ENCODE measurements at places on chromosomes 4 and X. TPM values are rescaled to one million over a fixed set of nuclear protein-coding genes. Genes with fewer than 3 reads are reported as not detected.

The DUSP9 gene
- total RNA-seq = 0.33 TPM

The VGLL1 gene
- not detected for total RNA-seq

The TMA16 gene
- 36.5 TPM for total RNA-seq

The PROM1 gene
- total RNA-seq = 0.10 TPM

The CYTL1 gene
- total RNA-seq = 101 TPM

The ATP1B4 gene
- total RNA-seq = not detected

The SLC16A2 gene
- 2.0 TPM for total RNA-seq
